ENCODE measurements at places on chromosomes 16 and 17. TPM values are rescaled to one million over a fixed set of nuclear protein-coding genes. Genes with fewer than 3 reads are reported as not detected.

Gene CNTNAP1
- total RNA-seq, result 7.0 TPM

GRCh38 chr17:14060706-14061105 is 8.6 kb upstream of the COX10 start:
- no peak for DNase-seq

Gene MILR1
- total RNA-seq, result 3.6 TPM

DNA sequence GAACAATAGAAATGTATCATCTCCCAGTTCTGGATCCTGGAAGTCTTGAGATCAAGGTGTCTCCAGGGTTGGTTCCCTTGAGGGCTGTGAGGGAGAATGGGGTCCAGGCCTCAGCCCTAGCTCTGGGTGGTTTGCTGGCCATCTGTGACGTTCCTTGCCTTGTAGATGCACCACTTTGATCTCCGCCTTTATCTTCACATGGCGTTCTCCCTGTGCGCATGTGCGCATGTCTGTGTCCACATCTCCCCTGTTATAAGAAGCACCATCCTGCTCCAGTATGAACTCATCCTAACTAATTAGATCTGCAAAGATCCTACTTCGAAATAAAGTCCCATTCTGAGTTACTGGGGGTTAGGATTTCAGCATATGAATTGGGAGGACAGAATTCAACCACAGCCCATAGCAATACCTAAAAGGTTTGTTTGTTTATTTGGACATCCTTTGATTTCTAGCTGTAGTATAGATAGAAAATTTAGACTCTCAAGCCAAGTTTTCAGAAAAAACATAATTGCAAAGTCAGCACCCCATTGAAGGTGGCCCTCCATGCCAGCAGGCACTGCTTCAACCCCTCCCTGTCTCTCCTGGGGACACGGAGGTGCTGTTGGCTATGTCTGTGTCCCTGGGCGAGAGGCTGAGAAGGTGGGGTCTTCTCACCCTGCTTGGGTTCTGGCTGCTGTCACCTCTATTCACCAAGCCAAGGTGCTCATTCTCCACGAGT is 2.8 kb upstream of the TMEM238L start:
- DNase-seq, result no peak

- DNase-seq, result peak; percentile 27
Observed at GRCh38 chr16:88015806-88016140, 64.5 kb downstream of the BANP start.

DNA sequence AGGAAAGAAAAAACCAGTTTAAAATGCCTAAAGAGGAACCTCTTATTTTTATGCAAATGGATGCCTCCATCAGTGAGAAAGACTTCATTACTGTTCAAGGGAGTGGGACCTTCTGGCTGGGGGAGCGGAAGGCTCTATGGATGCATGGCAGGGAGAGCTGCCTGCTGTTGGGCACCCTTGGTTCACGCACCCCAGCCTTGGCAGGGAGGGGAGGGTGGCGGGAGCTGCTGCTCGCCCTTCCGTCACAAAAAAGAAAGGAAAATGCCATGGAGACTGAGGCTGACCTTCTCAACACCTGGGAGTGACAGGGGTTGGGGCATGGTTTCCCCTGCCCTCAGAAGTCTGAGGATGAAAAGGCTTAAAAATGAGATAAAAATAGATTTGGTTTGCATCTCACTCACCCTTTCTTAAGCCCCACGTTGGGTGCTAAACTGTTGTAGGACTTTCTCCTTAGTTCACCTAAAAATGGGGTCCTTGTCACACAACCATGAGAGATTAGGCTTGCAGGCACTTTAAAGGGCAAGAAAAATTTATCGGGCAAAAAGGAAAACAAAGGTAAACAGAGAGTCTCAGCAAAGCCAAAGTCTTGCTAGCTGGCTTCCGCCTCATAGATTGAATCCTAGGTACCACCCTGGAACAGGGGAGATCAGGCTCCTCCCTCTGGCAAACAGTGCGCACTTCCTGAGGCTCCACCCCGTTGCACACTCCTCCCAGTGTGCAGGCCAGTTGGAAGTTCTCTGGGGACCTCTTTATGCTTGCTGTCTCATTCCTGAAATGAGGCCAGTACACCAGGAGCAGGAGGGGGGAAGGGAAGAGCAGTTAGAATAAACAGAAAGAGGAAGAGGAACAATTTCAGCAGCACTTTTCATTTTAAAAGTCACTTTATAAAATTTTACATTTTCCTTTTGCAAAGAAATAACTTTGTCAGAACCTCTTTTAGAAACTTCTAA is 31.6 kb downstream of the PHKB start:
- peak; percentile 92 for DNase-seq

DNA sequence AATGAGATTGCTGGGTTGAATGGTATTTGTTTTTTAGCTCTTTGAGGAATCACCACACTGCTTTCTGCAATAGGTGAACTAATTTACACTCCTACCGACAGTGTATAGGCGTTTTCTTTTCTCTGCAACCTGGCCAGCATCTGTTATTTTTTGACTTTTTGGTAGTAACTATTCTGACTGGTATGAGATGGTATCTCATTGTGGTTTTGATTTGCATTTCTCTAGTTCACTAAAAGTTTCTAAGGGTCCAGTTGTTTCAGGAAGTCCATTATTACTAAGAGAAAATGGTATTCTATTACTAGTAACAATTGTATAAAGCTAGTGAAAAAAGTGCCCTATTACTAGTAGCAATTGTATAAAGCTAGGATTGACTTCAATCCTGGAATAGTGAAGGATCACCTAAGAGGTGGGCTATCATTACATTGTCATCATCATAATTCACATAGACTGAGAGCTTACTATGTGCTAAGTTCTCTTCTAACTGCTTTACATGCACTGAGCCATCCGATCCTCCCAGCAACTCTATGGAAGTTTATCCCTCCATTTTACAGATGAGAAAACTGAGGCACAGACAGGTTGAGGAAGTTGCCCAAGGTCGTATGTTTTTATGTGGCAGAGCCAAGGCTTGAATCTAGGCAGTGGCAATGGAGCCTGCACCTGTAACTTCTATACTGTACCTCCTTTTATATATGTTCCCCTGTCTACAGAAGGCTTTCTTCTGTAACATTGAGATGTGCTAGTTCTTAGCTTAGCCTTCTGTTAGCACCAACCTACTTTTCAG is 13.4 kb upstream of the SMIM36 start:
- no peak for DNase-seq

All from cardiac septum (tissue), 1 donor.